SK-MEL-5 (cell line): ENCODE measurements at places on chromosomes 1 and 21. TPM values are rescaled to one million over a fixed set of nuclear protein-coding genes. Genes with fewer than 3 reads are reported as not detected.

Gene GPR161
- total RNA-seq: 38.2 and 41.8 TPM in 2 replicates

Gene C8A
- total RNA-seq: not detected in 2 replicates

Gene C1orf105
- not detected in 2 replicates for total RNA-seq

Gene MYOC
- not detected in 2 replicates for total RNA-seq

Gene SPRR4
- not detected in 2 replicates for total RNA-seq

Gene NMNAT2
- total RNA-seq: 0.03 and 0.08 TPM in 2 replicates

Gene CELA3A
- not detected in 2 replicates for total RNA-seq

Gene ZNF648
- total RNA-seq: 0.43 and 1.1 TPM in 2 replicates
